Upper lobe of left lung (tissue), 6 donors: ENCODE measurements at places on chromosomes 7 and 10.

- peak; percentile 62 for DNase-seq
Measured at GRCh38 chr10:43314626-43315495, 48.0 kb upstream of the RASGEF1A start.

DNA sequence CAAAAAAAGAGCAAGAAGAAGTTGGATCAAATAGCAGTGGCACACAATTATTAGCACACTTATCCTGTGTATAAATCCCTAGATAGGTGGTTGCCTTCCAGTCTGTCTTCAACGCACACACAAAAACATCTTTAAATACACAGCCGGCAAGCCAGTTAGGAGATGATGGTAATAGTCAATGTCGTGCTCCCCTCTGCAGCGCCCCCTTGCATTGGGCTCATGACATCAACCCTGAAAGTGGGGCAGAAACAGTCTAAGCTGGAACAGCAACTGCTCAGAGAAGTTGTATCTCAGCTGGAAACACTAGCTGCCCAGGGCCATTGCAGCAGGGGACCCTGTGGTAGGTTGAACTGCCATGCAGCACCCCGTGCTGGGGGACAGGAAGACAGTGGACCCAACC, 179.5 kb upstream of the YAE1 start:
- DNase-seq, result no peak

- DNase-seq, result no peak
Measured at GRCh38 chr7:82393076-82393839, 50.3 kb downstream of the CACNA2D1 start.

- DNase-seq, result peak; percentile 82
Measured at GRCh38 chr10:14560274-14560673, 214.4 kb downstream of the FAM107B start.

DNA sequence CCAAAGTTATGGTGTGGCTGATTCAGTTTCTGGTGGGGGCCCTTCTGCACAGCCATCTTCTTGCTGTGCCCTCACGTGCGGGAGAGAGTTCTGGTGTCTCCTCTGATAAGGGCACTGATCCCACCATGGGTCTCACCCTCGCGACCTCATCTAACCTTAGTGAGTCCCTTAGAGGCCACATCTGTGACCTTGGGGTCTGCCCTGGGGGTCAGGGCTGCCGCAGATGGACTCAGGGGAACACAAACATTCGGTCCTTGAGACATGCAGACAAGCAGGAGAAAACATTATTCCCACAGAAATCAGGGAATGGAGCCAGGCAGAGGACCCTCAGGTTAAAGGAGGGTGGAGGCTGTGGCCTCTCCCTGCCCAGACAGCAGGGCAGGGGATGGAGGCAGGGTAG, 177.9 kb downstream of the DNAJB6 start:
- no peak for DNase-seq

GRCh38 chr10:6410830-6411229, 169.2 kb downstream of the PRKCQ start:
- no peak for DNase-seq

- DNase-seq, result no peak
Measured at GRCh38 chr7:125423458-125424155, 494.0 kb upstream of the POT1 start.

DNA sequence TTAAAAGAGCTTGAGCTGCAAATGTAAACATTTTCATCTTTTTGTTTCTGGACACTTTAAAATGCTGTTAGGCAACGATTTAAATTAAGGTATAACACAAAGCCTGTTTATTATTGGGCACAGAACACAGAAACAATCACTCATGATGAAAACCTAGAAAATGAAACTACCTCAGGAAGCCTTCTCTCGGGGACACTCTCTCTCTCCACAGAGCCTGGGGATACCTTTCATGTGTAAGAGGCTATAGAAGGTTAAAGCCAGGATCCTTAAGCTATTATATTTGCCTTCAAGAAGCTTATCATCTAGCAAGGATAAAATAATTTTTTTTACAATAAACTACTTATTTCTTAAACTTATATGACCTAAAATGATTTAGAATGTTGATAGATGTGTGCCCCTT, 194.1 kb downstream of the SKAP2 start:
- DNase-seq, result no peak

- no peak for DNase-seq
Measured at GRCh38 chr10:47457528-47457820, 26.4 kb downstream of the ANXA8 start.

DNA sequence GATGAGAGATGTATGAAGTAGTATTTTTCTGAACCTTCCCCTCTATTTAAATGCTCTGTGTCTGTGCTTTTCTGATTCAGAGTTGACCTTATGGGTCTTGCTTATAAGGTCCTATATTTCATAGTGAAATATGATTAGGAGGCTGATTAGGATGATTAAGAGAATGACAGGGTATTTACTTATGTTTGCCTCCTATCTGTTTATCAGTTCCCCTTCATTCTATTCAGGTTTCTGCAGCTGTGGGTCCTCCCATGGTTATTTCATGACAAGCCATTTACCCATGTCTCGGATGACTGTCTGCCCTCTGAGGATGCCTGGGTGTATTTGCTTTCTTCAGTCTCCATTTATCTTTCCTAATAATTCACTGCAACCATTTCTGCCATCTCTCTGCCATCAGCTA, 16.9 kb downstream of the RPA3 start:
- no peak for DNase-seq

DNA sequence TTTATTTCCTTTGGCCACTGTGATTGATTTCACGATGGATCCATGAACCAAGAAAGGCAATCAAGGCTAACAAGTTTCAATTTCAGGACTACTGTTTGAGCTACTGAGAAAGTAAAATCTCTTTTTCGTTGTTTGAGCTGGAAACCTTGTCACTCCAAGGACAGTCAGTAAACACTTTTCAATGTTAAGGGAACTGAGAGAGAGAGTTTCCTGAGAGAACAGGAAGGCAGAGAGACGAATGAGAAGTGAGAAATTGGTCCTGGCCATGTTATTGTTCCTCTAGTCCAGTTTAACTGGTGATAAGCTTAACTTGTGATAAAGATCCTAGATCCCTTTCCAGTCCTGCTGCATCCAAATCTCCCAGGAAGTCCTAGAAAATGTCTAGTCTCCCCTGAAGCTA, 909 bp upstream of the AKR1D1 start:
- no peak for DNase-seq

GRCh38 chr7:155166108-155166507, 96.0 kb downstream of the HTR5A start:
- DNase-seq, result no peak

DNA sequence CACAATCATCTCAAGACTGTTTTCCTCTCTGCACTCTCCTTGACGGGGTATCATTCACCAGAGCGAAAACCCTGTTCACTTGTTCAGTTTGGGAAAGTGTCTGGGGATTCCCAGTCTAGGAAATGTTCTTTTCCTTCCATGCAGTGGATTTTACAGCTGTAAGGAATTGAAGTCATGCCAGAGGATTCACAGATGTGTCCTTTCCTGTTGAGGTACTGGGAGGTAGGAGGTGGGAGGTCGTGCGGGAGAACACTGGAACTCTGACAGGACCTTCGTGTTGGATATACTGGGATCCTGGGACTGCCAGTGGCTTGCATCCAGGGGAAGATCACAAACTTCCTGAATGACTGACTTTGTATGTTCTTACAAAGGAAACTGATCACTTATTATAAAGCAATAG, 185.5 kb downstream of the BMPER start:
- no peak for DNase-seq

DNA sequence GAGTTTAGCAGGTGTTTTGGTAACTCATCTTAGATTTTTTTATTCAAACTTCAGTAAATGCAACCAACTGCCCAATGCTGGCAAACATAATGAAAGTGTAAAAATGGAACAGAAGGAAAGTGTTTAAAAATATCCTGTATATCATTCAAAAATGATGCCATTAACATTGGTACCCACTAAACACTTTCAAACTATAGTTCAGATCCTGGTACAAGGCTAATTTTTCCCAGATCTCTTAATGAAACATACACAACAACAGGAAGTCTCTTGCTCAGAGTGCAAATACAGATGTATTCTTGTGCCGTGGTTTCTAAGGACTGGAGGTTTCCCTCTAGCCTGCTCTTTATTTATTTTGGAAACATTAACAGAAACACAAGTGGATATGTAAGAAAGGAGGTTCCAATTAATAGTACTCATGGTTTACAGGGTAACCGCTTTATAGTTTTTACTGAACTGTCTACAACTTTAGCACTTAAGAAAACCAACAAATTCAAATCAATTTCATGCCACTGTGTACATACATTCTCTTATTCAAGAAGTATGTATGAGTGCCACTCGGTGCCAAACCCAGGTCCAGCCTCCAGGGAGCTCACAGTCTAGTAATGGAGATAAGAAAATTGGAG, 176.0 kb upstream of the AKR1E2 start:
- DNase-seq, result no peak

GRCh38 chr7:114084002-114084471, 165.2 kb upstream of the PPP1R3A start:
- no peak for DNase-seq

DNA sequence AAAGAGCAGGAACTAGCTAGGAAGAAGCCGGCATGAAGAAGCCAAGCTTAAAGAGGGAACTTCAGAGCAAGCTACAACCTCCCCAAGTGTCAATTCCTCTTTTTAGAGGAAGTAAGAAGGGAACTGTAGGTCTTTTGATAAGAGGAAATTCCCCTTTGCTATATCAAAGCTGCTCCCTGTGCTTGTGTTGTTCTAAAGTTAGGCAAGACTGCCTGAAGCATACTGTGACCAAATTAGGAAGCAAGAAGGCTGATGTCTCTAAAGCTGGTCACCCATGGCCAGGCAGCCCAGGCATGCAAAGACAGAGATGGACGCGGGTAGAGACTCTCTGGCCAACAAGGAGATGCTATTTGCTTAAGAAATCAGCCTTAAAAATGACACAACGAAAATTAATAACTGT, 87.9 kb downstream of the RNF216 start:
- peak; percentile 66 for DNase-seq

- peak; percentile 87 for DNase-seq
Measured at GRCh38 chr10:101135141-101136006, 4.3 kb downstream of the TLX1 start.

DNA sequence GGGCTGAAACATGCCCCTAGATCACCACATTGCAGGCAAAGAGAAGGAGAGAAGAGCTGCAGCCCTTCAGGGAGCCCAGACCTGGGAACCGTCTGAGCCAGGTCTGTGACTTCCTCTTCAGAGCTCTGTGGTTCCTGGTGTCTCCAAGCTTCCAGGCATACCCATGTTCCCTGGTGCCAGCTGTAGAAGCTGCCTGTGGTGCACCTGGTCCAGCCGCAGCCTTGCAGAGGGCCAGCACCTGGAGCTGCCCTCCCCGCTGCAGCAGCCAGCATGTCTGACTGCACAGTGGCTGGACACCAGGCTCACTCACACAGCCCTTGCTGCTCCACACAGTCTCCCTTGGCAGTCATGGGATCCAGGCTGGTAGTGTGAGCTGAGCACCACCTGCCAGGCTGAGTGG, 33.6 kb downstream of the C7orf25 start:
- DNase-seq, result no peak

GRCh38 chr10:51960494-51960895, 261.1 kb upstream of the CSTF2T start:
- no peak for DNase-seq

- DNase-seq, result no peak
Measured at GRCh38 chr7:131945957-131946544, 389.6 kb upstream of the PODXL start.

- DNase-seq, result no peak
Measured at GRCh38 chr10:22630234-22631174, 83.9 kb downstream of the PIP4K2A start.
